ENCODE measurements at places on chromosomes 3 and 15. TPM values are rescaled to one million over a fixed set of nuclear protein-coding genes. Genes with fewer than 3 reads are reported as not detected.

DNA sequence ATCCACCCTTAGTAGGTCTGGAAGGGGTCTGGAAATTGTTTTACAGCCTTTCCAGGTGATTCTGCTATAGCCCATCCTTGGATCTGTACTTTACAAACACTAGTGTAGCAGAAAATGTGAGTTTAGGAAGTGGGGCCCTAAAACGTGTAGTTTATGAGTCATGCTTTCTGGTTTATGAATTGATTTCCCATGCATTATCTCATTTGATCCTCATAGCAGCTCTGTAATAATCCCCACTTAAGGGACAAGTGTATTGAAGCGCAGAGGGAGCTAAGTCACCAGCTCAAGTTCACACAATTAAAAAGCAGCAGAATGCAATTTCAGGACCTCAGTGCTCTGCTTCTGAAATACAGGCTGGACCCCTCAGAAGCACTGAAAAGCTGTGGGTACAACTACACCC lies 22.7 kb upstream of the STARD5 start:
- no peaks in the 10 kb centered on the region for H3K27me3 ChIP-seq
- DNase-seq, result no peak
- H3K4me1 ChIP-seq, result no peaks in the 10 kb centered on the region
- no peak overlapping the region for H3K27ac ChIP-seq

Gene GOLGA8T
- not detected for total RNA-seq

GRCh38 chr15:47766406-47766805 lies 49.1 kb downstream of the SEMA6D start:
- H3K4me1 ChIP-seq, result no peaks in the 10 kb centered on the region
- no peaks in the 10 kb centered on the region for H3K27me3 ChIP-seq

DNA sequence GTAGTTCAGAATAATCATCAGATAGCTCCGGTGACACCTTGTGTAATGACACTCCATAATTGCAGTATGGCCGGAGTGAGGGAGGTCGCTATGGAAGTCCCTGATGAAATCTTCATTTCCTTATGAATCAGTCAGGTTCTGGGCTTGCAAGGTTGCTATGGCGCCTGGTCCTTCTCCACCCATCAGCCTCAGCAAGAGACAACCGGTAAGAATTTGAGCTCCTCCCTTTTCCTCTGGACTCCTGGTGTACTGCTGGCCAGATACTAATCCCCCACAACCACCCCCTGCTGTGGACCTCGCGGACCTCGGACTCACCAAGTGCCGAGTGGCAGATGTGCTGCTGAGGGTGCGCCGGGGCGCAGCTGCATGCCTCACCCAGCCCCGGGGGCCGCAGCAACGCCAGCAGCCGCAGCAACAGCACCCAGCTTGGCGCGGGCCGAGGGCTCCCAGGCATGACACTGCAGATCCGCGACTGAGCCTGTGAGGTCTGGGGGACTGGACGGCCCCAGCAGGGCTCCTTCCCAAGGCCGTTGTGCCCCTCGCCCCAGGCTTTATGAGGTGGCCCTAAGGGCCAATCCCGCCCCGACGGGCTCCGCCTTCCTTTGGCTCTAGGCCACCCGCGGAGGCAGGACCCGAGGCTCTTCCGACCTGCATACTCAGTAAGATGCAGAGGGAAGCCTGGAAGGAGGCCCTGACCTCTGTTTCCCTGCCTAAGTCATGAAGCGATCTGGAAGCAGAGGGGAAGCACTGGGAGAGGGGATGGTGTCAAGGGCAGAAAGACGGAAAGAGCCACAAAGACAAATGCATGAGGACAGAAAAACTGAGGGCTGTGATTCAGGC lies at the start of gene TIMP4:
TSS of gene TIMP4 (minus strand) at position 526 of the 840 bp plus-strand sequence. CDS start at position 454, 72 bp downstream.
- no peak for DNase-seq
- H3K36me3 ChIP-seq, result no peaks in the 10 kb centered on the region
- no peak within 1 kb of the TSS for H3K27ac ChIP-seq
- H3K4me1 ChIP-seq, result peaks cover 10% of the 10 kb centered on the region

Gene CNTN3
- not detected for total RNA-seq

Gene TRIM42
- not detected for total RNA-seq

DNA sequence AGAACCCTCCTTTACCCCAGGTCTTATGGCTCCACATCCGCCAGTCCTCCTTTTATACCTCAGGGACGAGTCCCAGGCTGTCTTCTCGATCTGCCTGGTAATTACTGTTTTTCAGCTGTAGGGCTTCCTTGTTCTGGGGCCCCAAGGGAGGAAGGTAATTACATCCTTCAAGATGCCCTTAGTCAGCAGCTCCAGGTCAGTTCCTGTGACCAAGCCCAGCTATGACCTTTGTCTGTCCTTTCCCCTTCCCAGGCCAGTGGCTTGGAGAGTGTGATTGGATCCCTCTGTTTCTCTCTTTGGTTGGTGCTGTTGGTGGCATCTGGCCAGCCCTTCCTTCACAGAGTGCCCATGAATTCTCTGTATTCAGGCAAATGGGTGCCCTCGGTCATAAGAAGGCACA lies 92.6 kb downstream of the AAGAB start:
- DNase-seq, result no peak
- H3K4me3 ChIP-seq, result no peak overlapping the region
- peaks cover 25% of the 10 kb centered on the region for H3K36me3 ChIP-seq
- H3K4me1 ChIP-seq, result peaks cover 91% of the 10 kb centered on the region
- H3K27me3 ChIP-seq, result no peaks in the 10 kb centered on the region

DNA sequence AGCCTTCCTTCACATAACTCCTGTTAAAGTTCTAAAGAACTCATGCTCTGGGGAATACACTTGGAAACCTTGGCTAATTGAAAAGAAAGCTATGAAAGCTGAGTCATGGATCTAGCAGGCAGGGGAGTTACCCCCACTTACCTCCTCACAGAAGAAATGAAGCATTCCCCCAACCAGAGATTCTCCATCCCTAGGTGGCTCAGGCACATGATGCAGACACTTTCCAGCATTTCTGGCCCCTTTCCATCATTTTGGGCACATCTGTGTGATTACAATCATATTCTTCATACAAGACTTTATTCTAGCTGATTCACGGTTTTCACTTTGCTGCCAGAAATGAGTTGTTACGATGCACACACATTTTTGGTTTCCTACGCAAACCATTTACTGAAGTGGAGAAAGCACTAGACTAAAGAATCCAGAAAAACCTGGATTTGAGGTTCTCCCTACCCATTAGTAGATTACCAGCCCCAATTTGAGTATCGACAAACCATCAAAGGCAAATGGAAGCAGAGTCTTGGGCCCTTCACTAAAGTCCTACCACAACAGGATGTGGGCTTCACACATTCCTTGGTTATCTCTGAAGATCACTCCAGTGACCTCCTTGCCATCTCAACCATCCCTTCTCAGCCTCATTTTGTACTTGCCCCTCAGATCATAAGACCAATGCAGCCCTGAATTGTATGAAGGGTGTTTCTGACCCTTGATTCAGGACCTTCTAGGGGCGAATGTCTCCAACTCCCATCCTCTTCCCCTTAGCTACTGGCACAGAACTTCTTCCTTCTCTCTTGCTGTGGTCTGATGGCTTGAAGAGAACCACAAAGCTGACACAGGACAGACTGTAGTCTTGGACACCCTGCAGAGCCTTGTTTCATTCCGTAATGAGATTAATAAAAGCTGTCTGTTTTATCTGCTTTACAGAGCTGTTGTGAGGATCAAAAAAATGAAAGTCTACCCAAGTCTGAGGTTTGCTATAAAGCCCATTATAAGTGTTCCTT lies 42.5 kb upstream of the SNRK start:
- peaks cover 9% of the 10 kb centered on the region for H3K27me3 ChIP-seq
- H3K36me3 ChIP-seq, result no peaks in the 10 kb centered on the region
- no peak overlapping the region for H3K4me3 ChIP-seq
- no peak overlapping the region for H3K27ac ChIP-seq

Gene FES
- total RNA-seq, result 5.3 TPM

Gene ARL6IP5
- total RNA-seq, result 30.0 TPM

Gene MFGE8
- total RNA-seq, result 70.7 TPM

DNA sequence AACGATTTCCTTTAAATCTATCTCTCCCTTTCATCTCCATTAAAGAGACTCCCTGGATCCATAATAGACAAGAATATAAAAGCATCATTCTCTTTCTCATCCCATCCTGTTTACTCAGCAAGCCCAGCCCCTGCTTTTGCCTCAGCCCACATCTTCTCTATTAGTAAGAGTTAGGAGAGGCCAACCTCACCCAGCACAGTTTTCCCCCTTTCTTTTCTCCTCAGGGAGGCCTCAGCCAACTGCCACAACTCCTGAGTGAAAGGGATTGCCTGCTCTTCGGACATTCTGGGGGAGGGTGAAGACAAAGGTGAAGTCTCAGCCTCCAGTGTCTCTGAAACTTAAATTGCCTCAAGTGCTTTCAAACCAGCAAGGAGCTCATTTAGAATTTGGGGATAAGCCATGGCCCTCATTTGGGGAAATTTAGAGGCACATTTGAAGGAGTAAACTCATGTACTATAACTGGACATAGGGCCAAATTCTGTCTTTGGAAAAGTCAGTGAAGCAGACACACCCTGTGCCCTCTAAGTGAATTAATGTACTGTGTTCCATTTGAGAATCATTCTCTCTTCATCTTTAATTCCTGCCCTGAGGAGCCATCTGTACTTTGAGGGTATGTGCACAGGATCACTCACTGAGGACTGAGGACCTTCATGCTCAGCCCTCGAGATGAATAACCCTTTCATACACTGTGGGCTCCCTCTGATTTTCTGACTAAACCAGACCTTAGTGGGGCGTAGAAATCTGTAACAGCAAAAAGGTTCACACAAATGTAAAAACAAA lies 82.5 kb downstream of the SOX2 start:
- H3K4me3 ChIP-seq, result no peak overlapping the region
- no peak overlapping the region for H3K27ac ChIP-seq
- H3K4me1 ChIP-seq, result no peaks in the 10 kb centered on the region
- H3K36me3 ChIP-seq, result no peaks in the 10 kb centered on the region
- H3K27me3 ChIP-seq, result no peaks in the 10 kb centered on the region

GRCh38 chr15:76285241-76285825 lies 25.9 kb downstream of the ETFA start:
- peaks cover 21% of the 10 kb centered on the region for H3K36me3 ChIP-seq
- DNase-seq, result no peak
- H3K4me1 ChIP-seq, result no peaks in the 10 kb centered on the region
- H3K4me3 ChIP-seq, result no peak overlapping the region
- no peaks in the 10 kb centered on the region for H3K27me3 ChIP-seq
- no peak overlapping the region for H3K27ac ChIP-seq

GRCh38 chr3:7205535-7205934 lies 344.6 kb downstream of the GRM7 start:
- H3K36me3 ChIP-seq, result no peaks in the 10 kb centered on the region
- H3K27ac ChIP-seq, result no peak overlapping the region
- H3K27me3 ChIP-seq, result no peaks in the 10 kb centered on the region
- no peaks in the 10 kb centered on the region for H3K4me1 ChIP-seq

Gene AHSG
- 1.6 TPM for total RNA-seq

DNA sequence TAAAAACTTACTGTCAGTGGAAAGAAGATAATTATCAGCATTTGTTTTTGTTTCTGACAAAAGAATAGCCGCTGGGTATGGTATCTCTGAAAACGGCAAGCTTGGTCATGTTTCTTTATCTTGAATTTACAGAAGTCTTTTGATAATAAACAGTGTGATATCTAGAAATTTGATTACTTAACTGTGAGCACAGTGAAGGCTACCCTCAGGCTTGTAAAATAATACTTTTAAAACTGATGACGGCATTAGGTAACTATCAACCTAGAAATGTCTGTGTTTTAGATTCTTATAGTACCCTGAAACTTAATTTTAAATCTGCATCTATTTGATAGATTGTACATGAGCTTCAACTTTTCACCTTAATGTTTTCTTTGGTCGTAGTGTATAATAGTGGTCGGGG lies 43.4 kb downstream of the NSUN3 start:
- H3K4me1 ChIP-seq, result no peaks in the 10 kb centered on the region
- H3K27me3 ChIP-seq, result no peaks in the 10 kb centered on the region
- H3K4me3 ChIP-seq, result no peak overlapping the region
- H3K27ac ChIP-seq, result no peak overlapping the region
- H3K36me3 ChIP-seq, result no peaks in the 10 kb centered on the region
- no peak for DNase-seq

Measured in HCT116 (cell line).